ENCODE measurements at places on chromosomes 5 and 9.
A peak's percentile ranks its signal among the peaks of the same experiment; 100 is the strongest.

DNA sequence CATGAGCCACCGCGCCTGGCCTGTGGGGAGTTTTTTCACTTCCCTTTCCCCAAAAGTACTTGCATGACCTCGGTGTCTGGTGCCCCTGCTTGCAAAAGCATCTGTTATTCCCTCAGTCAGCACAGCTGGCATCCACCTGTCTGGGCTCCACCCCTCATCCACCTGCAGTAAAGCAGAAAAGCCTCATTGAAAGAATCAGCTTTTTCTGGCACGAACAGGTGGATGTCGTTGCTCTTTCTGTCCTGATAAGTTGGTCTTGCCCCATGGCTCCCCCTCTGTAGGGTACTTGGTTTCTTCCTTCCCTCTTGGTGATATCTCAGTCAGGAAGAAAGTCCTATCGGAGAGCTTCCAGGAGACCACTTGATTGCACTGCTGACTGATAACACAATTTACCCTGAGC, 37.4 kb downstream of the WWC1 start:
- no peak for DNase-seq

GRCh38 chr9:2096376-2096970, 81.3 kb downstream of the SMARCA2 start:
- DNase-seq = no peak

DNA sequence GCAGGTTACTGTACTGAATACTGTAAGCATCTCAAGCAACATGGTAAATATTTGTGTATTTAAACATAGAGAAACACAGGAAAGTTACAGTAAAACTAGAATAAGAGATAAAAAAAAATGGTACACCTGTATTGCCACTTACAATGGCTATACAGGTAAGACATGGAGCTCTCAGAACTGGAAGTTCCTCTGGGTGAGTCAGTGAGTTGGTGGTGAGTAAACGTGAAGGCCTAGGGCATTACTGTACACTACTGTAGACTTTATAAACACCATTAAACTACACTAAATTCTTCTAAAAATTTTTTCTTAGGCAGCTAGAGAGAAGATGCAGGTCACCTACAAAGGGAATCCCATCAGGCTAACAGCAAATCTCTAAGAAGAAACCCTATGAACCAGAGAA, 872.9 kb downstream of the TAF11L14 start:
- DNase-seq = no peak

GRCh38 chr5:148937830-148938521, 111.6 kb downstream of the ADRB2 start:
- DNase-seq = no peak

DNA sequence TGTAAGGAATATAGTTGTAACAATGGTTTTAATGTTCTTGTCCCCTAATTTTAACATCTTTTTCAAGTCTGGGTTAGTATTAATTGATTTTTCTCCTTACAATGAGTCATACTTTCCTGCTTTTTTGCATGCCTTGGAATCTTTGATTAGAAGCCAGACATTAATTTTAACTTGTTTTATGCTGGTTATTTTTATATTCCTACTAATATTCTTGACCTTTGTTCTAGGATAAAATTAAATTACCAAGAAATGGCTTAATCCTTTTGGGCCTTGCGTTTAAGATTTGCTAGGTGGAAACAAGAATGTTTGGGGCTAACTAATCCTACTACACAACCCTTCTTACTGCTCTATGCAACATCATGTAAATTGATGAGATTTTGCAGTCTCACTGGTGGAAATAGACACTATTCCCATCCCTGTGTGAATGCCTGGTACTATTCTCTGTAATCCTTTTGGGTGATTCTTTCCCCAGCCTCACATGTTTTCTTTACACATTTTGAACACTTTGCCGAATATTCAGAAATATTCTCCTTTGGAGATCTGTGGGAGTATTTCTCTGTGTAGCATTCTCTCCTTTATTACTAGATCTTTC, 47.2 kb downstream of the ZCCHC7 start:
- no peak for DNase-seq

GRCh38 chr9:133572821-133573361, 36.3 kb downstream of the FAM163B start:
- DNase-seq = no peak

DNA sequence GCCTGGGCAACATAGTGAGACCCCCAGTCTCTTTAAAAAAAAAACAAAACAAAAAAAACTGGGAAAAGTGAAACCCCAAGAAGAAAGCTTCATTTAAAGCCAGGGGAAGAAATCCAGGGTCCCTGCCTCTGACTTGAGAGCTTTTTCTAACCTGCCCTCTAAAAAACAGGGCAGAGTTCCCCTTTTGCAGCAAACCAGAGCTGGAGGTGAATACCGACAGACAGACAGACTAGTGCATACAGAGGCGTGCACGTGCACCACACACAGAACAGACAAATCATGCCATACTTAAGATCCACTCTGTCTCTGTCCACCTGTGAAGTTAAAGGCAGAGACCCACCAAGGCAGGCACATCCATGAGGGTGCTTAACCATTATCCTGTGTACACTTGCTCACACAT, 11.7 kb upstream of the AQP3 start:
- no peak for DNase-seq

- no peak for DNase-seq
Observed at GRCh38 chr5:71695595-71695994, 23.5 kb upstream of the CARTPT start.

DNA sequence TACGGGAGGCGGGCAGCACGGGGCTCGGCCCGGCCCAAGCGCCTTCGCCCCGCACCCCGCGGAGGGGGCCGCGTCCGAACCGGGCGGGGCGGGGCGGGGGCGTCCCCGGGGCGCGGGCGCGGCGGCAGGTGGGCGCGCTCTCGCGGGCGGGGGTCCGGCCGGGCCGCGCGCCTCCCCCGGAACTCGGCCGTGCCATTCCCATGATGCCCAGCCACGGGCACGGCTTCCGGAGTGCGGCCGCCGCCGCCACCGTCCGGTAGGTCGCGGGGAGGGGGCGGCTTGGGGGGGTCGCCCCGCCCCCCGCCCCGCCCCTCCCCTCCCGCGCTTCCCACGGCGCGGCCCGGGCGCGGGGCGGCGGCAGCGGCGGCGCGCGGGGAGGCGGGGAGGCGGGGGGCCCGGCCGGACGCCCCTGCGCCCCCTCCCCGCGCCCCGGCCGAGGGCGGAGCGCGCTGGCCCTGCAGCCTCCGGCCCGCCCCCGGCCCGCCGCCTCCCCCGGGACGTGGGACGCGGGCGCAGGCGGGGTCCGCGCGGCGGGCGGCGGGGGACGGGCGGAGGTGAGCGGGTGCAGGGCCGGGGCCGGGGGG, at the start of gene PPP1R26:
Gene PPP1R26, plus strand, starts transcription at position 314 of the 584 bp plus-strand sequence. CDS start 4,729 bp downstream, outside the sequence.
- no peak for DNase-seq

GRCh38 chr9:2125906-2126305, 110.8 kb downstream of the SMARCA2 start:
- DNase-seq = no peak

DNA sequence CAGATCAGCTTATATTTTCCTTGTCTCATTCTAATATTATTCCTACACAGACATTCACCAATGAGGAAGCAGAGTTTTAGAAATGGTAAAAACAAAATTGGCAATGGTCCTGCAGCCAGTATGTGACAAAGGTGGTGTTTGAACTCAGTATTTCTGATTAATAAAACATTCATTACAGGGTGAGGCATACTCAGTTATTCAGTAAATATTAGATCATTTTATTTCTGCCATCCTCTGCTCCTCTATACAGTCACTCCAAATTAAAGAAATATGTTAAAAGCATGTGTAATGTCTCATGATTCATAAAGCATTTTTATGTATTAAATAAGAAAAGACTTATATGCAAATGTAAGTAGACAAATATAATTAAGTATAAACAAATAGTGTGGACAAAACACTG, 684.6 kb upstream of the ACO1 start:
- no peak for DNase-seq

- no peak for DNase-seq
Observed at GRCh38 chr9:99400184-99400731, 178.2 kb downstream of the SEC61B start.

DNA sequence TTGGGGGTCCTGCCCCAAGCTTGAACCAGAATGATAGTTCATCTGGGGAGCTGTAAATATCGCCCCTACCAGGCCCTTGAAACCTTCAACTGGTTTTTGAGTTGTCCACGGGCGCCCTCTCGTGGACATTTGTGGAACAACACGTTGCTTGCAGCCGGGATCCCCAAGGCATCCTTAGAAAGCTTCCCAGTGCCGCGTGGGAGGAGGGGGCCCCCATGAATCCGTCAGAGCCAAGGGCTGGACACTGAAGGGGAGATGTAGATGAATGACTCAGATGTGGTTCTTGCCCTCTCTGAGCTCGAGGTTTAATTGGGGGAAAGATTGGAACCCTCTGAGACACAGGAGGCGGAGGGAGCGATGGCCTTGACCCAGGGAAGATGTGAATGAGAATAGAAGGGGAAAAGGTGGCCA, 31.8 kb upstream of the ORM1 start:
- peak; percentile 68 for DNase-seq

- DNase-seq = no peak
Observed at GRCh38 chr5:68420476-68421344, 205.2 kb downstream of the PIK3R1 start.

GRCh38 chr5:50965654-50966375, 299.4 kb downstream of the PARP8 start:
- DNase-seq = no peak

GRCh38 chr5:5063533-5063953, 76.6 kb upstream of the ADAMTS16 start:
- DNase-seq = no peak

DNA sequence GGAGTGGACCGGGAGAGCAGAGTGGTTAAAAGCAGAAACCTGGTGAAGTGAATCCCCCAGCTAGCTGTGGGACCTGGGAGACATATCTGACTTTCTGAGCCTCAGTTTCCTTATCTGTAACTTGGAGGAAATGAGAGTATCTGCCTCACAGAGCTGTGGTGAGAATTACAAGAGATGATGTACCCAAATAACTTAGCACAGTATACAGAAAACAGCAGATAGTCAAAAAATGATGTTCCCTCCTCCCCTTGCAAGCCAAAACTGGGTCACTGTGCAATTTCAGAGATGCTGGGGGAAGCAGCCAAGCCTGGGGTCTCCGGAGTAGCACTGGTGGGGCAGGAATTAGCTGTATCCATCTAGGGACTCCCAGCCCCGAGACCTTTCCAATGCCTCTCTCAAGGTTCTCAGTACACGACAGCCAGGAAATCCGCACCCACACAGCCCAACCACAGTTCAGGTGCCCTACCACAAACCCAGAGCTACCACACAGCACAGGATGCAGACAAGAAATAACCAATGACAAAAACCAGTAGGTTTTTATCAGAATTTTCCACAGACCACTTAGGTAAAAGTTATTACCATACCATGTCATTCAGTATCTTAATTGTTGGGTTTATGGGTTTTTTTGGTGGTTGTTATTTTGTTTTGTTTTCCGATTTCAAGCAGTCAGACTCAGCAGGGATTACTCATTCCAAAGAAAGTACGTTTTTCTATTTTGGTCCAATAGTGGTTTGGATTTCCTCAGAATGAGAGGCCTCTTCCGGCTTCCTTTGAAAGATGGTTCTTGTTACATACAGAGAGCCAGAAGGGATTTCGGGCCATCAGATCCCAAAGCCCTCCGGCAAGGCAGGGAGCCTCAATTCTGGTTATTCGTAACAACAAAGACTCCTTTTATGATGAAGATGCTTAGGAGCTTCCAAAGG, 4.9 kb upstream of the HRH2 start:
- DNase-seq = peak; percentile 66

DNA sequence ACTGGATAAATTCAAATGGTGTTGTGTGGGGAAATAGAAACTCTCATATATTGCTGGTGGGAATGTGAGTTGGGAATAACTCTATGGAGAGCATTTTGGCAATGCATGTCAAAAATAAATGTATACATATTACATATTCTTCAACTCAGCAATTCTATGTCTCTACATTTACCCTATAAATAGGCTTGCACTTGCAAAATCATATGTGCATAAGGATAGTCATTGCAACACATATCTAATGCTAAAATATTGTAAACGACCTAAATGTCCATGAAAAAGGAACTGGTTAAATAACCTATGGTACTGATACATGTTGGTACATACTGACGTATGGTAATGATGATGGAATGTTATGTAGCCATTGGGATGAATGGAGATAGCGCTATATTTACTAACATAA, 94.5 kb upstream of the CHD1 start:
- no peak for DNase-seq

- no peak for DNase-seq
Observed at GRCh38 chr9:137044502-137045177, 1.3 kb downstream of the NPDC1 start.

DNA sequence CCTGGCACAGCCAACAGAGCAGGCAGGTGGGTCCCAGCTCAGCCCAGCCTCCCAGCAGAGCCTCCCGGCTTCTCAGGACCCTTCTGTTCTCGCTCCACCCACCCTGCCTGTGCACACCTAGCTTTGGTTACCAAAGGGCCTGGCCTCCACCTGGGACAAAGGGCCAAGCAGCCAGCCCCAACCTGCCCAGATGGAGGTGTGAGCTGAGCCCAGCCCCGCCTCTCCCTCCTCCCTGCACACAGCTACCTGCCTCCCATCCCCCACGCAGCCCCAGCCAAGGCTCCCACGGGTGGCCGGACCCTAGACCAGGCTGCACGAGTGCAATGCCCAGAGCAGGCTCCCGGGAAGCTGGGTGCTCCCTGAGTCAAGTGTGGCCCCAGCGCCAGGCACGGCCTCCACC, 5.6 kb downstream of the TPRN start:
- no peak for DNase-seq

- DNase-seq = no peak
Observed at GRCh38 chr9:90562229-90562628, 80.4 kb downstream of the DIRAS2 start.

GRCh38 chr5:95403996-95404395, 12.8 kb downstream of the FAM81B start:
- no peak for DNase-seq

GRCh38 chr5:17229313-17229712, 11.9 kb downstream of the BASP1 start:
- no peak for DNase-seq

DNA sequence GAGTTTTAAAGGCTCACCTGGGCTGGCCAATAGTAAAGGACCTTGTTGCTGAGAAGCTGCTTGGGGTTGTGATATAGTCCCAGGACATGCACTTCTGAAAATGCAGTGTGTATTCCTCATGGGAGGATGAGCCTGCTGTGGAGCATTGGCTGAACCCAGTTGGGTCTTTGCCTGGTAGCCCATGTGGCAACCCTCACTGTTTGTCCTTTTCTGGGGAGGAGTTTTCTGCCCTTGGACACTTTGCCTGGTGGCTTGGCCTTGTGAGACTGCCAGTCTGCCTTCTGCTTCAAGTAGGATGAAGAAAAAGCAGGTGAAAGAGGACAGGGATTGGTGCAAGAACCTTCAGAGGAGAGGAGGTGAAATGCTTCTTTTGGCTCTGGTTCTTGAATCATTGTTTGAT, 4.0 kb downstream of the TENT4A start:
- DNase-seq = no peak

DNA sequence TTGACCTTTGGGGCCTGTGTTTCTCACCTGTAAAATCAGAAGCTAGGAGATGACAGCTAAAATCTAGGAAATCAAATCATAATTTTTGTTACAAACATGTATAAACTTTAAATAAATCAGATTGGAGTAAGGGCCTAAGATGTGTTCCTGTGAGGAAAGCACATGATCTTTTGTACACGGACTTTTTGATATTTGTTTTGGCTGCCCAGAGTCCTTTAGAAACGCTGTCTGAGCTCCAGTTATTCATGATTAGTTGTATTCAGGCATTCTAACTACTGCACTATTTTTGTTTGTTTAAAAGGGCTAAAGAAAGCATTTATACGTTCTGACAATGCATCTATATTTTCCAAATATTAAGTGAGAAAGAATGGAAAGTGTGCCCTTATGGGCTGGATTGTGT, 94.8 kb downstream of the HCN1 start:
- DNase-seq = no peak
